ENCODE measurements at places on chromosomes 16 and 17.

GRCh38 chr17:20234276-20234675 lies 225.1 kb downstream of the SPECC1 start:
- no peak for DNase-seq

DNA sequence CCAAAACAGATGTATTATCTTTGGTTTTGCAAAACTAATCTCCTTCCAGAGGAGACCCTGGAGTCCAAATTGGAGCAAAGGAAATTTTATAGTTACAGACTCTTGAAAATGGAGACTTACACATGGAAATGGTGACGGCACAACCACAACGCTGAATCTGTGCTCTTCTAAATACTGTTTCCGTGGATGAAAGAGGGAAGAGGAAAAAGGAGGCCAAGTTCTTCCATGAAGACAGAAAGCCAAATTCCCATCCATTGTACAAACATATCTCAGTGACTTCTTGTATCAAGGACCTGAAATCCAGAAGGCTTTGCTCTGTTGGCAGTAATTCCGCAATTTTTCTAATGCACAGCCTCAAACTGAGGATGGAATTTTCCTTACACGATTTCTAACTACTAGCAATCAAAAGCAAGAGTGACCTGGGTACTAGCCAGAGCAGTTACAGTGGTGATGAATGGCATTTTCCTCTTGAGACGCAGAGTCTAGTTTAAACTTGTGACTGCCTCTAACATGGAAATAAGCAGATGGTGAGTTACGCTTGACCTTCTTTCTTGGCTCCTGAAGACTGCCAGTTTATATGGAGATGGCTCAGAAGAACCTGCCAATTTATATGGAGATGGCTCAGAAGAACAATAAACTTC lies 38.5 kb downstream of the VPS53 start:
- DNase-seq: peak; percentile 52

DNA sequence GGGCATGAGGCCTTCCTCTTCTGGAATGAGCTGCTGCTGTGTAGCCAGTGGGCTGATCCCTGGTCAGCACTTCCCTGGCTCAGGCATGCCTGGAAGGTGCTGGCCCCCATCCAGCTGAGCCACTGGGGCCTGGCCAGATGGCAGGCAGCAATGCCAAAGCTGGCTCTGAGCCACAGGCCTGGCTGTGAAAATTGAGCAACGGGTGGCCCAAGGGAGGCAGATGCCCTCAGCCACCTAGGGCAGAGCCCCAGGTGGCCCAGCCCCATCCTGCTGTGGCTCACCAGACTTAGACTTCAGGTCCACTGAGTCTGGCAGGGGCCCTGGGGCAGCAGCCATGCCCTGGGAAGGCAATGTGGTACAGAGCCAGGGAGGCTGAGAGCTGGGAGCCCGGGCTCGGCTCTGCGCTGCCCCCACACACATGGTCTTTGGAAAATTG lies 8.5 kb upstream of the CRHR1 start:
- DNase-seq: no peak

DNA sequence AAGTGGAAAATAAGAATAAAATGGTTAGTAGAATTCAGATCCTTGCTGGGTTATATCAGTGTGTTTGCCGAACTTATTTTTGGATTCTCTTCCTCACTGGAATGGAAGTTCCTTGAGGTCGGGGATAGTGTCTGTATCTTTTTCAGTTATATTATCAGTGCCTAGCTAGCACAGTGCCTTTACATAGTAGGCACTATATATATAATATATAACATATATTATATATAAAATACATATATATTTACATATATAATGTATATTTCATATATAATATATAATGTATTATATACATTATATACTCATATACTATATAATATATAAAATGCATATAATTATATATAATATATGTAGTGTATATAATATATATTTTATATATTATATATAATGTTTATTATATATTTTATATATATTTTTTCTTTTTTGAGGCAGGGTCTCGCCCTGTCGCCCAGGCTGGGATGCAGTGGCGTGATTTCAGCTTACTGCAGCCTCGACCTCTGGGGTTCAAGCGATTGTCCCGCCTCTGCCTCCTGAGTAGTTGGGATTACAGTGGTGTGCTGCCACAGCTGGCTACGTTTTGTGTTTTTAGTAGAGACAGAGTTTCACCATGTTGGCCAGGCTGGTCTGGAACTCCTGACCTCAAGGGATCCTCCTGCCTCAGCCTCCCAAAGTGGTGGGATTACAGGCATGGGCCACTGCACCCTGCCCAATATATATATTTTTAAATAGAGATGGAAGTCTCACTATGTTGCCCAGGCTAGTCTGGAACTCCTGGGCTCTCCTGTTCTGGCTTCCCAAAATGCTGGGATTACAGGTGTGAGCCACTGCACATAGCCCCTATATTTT lies 3.2 kb downstream of the NFATC3 start:
- DNase-seq: no peak

- DNase-seq: peak; percentile 55
These were observed 13.2 kb upstream of the SLC12A3 start for GRCh38 chr16:56851671-56852400.

DNA sequence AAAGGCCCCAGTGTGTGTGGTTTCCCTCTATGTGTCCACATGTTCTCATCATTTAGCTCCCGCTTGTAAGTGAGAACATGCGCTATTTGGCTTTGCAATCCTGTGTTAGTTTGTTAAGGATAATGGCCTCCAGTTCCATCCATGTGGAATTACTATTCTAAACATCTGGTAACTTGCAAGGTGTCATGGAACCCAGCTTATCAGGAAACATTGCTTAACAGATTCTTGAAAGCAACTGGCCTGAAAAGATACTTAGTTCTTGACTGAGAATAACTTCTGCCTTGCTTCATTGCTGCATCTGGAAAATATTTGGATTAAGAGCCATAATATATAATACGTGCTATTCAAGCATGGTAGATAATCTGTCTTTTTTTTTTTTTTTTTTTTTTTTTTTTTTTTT lies 27.8 kb downstream of the PAFAH1B1 start:
- DNase-seq: no peak

- no peak for DNase-seq
These were observed 22.6 kb downstream of the SLC5A10 start for GRCh38 chr17:18974407-18975149.

- no peak for DNase-seq
These were observed 28.5 kb upstream of the MAF start for GRCh38 chr16:79628988-79629387.

DNA sequence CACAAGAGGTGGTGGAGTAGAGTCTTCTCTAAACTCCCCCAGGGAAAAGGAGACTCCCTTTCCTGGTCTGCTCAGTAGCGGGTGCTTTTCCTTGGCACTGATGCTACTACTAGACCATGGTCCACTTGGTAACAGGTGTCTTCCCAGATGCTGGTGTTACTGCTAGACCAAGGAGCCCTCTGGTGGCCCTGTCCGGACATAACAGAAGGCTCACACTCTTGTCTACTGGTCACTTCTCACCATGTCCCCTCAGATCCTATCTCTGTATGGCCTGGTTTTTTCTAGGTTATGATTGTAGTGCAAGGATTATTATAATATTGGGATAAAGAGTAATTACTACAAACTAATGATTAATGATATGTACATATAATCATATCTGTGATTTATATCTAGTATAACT lies 49.7 kb upstream of the ARL4D start:
- no peak for DNase-seq

DNA sequence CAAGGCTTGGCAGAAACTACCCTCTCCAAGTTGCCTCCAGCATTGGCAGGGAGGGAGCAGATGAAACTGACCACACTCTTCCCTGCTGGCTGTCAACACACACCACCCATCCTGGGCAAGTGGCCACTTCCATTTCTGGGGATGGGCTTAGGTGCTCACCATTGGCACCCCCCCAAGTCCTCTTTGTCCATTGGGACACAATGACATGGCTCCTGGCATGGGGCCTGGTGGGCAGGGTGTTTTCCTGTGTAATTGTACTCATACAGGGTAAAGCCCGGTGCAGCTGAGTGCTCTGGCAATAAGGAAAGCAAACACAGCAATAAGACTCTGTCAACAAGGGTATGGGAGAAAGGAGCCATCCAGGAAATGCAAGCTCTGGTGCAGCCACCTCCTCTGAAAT lies 22.6 kb downstream of the SCNN1B start:
- no peak for DNase-seq

DNA sequence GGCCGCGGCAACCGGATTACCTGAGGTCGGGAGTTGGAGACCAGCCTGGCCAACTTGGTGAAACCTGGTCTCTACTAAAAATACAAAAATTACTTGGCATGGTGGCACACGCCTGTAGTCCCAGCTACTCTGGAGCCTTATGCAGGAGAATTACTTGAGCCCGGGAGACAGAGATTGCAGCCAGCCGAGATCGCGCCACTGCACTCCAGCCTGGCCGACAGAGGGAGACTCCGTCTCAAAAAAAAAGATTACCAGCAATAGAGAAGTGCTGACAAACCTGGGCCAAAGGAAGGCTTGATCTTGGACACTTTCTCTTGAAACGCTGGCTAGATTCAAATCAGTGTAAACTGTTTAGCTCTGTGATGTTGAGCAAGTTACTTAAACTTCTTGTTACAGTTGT lies 4.3 kb downstream of the MT1H start:
- DNase-seq: peak; percentile 27

- no peak for DNase-seq
These were observed 246.9 kb upstream of the GSE1 start for GRCh38 chr16:85366031-85366763.

GRCh38 chr17:58513965-58514769 lies at the start of gene MTMR4:
TSS of gene MTMR4 (minus strand) at chr17:58514638. CDS start at chr17:58514407, 231 bp downstream.
- DNase-seq: peak; percentile 66
